Hematopoietic multipotent progenitor cell treated with erythropoietin and hydrocortisone succinate and interleukin-3 and kit ligand, for 15 days (in vitro differentiated cells): ENCODE measurements at places on chromosomes 6 and 20.

DNA sequence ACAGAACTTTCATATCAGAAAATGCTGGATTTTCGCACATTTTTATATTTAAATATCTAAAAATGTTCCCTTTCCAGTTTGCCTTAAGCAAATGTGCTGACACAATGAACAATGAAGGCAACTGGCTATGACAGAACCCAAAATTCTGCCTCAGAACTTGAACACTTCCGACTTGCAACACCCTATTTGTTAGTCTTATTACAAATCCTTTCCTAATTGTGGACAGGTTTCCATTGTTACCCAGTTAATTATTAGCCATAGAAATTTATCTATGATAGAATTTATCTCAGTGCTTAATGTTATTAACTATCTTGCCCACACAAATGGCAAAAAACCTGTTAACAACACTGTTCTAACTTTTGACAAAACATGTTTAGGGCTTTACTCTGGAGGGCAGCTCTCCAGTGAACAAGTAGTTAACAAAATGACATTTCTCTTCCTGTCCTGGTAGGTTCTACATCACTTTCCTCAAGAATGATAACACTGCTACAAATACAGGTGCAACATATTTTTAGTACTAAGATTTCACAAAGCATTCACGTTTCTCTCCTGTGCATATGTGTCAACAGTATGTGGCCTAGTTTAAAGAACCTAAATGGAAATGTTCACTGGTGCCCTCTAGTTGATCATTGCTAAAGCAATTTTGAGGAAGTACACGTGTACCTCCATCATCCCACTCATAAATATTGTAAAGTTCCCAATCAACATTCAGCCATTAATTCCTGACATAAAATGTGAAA, 58.4 kb downstream of the HIVEP2 start:
- DNase-seq, result no peak

- DNase-seq, result no peak
These were observed 368.5 kb downstream of the MAFB start for GRCh38 chr20:40320517-40321011.

GRCh38 chr20:48205281-48205782, 420.1 kb upstream of the SULF2 start:
- DNase-seq, result no peak

GRCh38 chr6:110355727-110356126, 2.4 kb downstream of the METTL24 start:
- no peak for DNase-seq

DNA sequence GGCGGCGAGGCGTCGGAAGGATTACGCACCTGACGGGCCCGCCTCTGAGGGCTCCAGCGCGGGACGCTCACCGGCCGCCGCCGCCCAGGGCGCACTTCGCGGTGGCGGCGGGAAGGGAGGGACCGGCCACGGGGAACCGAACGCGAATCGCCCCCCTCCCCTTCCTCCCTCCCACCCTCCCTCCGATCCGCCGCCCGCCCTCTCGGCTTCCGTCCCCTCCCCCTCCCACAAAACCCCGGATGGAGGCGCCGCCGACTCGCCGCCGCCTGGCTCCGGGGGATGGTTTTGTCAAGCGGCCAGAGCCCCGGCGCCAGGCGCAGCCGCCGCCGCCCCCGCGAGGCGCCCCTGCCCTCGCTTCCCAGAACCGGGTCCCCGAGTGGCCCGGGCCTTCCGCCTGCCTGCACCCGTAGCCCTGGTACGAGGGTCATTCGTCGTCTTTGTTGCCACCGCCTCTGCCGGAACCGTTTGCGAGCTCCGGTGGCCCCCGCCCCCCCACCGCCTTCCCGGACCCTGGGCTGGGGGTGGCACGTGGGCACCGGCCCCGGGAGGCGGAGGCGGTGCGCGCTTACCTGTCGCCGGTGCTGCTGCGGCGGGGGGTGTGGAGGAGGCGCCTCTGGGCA, 398 bp downstream of the ZBTB2 start:
- no peak for DNase-seq

DNA sequence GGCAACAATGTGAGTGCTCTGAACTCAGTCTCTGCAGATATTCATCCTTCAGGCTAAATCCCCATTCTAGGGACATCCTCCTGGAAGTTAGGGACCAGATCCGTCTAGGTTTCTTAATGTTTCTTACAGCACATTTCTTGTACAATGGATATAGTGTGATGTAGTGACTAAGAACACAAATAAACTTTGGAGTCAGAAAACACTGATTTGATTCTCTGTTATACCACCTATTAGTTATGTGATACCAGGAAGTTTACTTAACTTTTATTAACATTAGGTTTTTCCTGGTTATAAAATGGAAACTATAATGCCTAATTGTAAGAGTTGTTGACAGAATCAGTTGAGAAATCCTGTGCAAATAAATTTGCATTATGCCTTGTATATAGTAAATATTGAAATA, 57.6 kb upstream of the KCNQ5 start:
- no peak for DNase-seq

- DNase-seq, result no peak
These were observed 103.2 kb upstream of the EMILIN3 start for GRCh38 chr20:41469868-41470267.

- no peak for DNase-seq
These were observed 33.7 kb upstream of the MYLIP start for GRCh38 chr6:16095180-16095579.

DNA sequence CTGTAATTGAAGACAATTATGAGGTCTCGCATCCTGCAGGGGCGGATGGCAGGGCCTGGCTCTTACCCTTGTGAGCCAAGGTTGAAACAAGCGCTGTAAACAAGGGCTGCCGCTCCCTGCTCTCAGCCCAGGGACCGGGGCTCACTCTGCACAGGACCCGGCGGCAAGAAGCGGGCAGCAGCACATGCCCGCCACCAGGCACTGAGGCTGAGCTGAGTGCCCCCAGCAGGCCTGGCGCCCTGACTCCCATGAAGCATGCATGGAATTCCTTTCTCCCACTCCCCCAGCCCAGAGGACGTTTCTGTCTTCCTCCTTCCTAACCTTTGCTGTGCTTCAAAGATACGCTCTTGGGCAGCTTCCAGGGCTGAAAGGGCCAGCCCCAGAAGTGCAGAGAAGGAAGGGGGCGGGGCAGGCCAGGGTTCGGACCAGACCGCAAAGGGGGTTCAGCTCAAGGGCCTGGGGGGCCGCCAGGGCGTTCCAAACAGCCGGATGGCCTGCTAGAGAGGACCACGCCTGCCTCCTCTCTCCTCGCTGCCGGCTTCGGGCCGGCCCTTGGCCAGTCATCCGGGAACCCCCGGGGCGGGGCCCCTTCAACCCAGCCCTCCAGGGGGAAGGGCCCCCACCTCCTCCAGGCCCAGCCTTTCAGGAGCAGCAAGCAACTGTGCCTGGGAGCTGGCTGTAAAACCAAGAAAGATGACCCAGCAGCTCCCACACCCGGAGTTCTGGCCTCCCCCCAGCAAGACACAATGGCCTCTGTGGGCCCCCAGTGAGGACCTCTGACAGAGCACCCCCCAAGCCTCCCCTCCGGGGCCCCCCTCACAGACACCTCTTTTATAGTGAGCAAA, 109.9 kb downstream of the NOL4L start:
- peak; percentile 41 for DNase-seq

- no peak for DNase-seq
These were observed 140.3 kb downstream of the COL12A1 start for GRCh38 chr6:75065523-75065922.

DNA sequence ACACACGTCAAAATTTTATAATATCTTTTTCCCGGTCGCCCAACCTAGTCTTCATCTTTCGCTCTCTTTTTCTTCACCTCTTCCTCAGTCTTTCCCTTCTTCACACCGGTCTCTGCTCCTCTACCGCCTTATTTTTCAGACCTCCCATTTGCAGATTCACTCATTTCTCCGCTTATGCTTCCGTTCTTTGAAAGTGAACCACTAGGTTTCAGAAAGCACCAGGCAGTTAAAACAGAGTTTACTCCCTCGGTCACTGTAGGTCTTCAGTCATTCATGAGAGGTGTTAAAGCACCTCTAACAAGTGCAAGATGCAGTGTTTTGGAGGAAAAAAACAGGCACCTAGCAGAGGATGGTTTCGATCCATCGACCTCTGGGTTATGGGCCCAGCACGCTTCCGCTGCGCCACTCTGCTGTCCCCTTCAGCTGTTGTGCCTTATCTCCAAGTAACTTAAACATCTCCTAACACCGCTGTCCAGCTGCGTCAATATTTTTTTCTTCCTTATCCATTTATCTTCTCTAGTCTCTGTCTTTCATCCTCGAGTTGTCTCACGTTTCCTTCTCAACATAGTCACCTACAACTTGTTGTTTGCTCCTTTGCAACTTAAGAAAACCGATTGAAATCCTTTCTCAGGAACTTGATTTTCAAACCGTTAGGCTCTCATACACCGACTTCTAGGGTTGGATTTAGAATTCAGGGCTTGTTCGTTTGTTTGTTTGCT, 119.7 kb upstream of the ZNF184 start:
- DNase-seq, result no peak

GRCh38 chr6:37783025-37783855, 36.3 kb upstream of the ZFAND3 start:
- DNase-seq, result no peak

DNA sequence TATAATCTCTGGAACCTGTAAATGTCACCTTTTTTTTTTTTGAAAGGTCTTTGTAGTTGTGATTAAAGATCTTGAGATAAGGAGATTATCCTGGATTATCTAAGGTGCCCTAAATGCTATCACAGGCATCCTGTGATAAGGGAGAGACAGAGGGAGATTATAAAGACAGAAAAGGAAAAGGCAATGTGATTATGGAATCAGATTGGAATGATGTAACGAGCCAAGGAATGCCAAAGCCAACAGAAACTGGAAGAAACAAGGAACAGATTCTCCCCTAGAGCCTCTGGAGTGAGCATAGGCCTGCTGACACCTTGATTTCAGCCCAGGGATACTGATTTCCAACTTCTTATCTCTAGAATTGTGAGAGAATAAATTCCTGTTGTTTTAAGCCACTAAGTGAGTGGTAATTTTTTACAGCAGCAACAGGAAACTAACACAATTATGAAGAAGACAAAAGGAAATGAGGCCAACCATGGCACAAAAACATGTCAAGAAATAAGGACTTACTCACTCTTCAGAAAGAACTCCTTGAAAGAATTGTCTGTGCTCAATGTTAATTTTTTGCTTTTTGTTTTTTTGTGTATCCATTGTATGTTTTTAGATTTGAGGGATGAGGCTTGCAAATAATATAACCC, 82.7 kb downstream of the CFAP61 start:
- no peak for DNase-seq

- DNase-seq, result no peak
These were observed 188.8 kb downstream of the FARS2 start for GRCh38 chr6:5450073-5450472.

DNA sequence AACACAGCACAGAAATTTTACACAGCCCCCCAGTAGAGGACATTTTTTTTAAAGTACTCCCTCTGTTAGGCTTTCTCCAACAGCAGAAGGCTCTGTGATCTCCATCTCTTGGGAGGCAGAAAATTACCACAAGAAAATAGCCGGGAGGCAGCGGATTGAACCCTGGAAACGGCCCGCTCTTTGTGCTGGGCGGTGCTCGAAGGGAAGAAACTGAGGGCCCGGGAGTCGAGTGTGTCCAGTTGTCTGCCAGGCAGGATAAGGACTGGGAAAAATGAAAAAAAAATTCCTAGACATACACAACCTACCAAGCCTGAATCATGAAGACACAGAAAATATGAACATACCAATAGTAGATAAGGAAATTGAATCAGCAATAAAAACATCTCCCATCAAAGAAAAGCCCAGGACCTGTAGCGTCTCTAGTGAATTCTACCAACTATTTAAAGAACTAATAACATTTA, 31.5 kb downstream of the POM121L2 start:
- DNase-seq, result no peak

GRCh38 chr6:24950218-24950941, 14.6 kb upstream of the RIPOR2 start:
- no peak for DNase-seq

- DNase-seq, result no peak
These were observed 539.7 kb upstream of the MARCKS start for GRCh38 chr6:113317442-113317841.

DNA sequence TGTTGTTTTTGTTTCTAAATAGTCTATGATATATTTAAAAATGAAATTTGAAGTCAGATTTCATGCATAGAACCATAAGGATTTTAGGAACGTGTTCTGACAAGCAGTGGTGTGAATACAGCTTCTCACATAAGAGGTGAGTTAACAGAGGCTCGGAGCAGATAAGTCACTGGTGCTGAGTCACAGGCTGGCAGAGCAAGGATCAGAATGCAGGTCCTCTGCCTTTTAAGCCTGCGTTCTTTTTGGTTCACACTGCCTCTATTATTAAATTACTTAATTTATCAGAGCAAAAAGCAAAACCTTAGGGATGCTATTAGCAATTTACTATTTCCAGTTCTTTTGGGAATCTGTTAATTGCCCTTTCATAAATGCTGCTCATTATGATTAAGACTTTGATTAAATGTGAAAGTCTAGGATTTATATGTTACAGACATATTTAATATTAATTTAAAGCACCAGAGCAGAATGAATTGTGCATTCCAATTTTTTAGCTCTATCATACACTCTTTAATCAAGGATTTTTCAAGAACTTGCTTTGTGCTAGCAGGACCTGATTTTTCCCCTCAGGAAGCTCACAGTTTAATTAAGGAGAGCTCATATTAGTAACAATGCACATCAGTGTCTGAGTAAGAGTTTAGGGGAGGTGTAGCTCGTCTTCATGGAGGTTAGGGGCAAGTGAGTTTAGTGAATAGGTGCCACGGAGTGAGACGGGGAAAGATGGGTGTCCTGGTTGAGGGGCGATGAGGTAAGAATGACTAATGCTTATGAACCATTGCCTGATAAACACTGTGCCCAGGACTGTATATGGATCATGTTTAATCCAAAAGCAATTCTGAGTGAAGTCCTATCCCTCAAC, 212.7 kb upstream of the AGPAT4 start:
- DNase-seq, result no peak

DNA sequence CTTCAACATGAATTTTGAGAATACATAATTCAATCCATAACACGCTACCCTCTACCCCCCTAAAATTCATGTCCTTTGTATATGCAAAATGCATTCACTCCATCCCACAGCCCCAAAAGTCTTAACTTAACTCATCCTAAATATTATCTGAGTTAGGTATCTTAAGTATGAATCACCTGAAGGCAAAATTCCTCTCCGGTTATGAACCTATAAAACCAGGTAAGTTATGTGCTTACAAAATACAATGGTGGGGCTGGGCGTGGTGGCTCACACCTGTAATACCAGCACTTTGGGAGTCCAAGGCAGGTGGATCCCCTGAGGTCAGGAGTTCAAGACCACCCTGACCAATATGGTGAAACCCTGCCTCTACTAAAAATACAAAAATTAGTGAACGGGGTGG, 23.5 kb upstream of the PRSS35 start:
- no peak for DNase-seq

- no peak for DNase-seq
These were observed 105.8 kb downstream of the LMBRD1 start for GRCh38 chr6:69690986-69691385.

- no peak for DNase-seq
These were observed 262.8 kb downstream of the FARS2 start for GRCh38 chr6:5524110-5524509.

GRCh38 chr6:17100806-17101205, 1.0 kb upstream of the STMND1 start:
- DNase-seq, result no peak

DNA sequence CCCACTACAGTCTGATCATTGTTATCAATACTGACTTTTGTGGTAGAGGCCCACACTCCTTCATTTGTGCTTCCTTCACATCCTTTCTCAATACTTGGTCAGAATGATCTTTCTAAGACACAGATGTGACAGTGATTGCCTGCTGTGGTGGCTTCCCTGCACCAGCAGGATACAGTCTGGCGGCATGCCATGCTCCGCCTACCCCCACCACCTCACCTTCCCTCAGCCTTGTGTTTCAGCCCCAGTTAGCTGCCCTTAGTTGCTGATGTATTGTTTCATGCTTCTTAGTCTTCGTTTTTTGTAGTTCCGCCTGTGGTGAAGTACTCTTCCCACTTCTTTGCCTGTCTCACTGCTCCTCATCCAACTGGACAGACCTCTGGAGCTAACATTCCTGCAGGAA, 10.9 kb downstream of the LRRC1 start:
- no peak for DNase-seq
